Activated T-cell treated with anti-CD3 and anti-CD28 coated beads, Interleukin-2, amount 50 U/mL, for 24 hours (primary cell): ENCODE measurements at places on chromosomes 6 and 20.

DNA sequence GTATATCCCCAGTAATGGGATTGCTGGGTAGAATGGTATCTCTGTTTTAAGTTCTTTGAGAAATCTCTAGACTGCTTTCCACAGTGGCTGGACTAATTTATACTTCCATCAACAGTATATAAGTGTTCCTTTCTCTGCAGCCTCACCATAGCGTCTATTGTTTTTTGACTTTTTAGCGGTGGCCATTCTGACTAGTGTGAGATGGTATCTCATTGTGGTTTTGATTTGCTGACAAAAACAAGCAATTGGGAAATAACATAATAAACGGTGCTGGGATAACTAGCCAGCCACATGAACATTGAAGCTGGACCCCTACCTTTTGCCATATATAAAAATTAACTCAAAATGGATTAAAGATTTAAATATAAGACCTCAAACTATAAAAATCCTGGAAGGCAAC is 14.2 kb downstream of the OR2A4 start:
- no peak for DNase-seq

- DNase-seq, result no peak
Observed at GRCh38 chr6:160388922-160389321, 40.7 kb downstream of the SLC22A3 start.

GRCh38 chr20:53922901-53923314 is 147.5 kb downstream of the BCAS1 start:
- DNase-seq, result no peak

- DNase-seq, result no peak
Observed at GRCh38 chr20:43942667-43943285, 28.1 kb downstream of the TOX2 start.

- no peak for DNase-seq
Observed at GRCh38 chr6:5761370-5761769, 245.4 kb downstream of the NRN1 start.
